NCI-H1105 treated with DMSO at 0.1 percent for 48 hours (cell line): ENCODE measurements at places on chromosomes 4 and X.

DNA sequence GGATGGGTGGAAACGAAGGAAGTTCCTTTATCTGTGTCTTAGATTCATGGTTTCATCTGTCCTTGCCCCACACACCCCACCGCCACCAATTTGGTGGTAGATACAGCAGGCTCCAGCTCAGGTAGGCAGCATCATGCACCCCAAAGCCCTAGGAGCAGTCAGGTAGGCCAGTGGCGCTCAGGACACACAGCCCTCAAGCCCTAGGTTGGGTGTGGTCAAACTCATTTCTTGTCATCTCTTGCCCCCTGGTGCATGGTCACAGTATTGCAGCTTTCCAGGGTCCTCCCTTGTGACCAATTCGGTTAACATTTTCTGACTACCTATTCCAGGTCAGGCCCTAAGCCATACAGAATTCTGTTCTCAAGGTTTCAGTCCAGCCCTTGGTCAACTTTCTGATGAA is 14.5 kb upstream of the PRRG3 start:
- peak; percentile 57 for DNase-seq

DNA sequence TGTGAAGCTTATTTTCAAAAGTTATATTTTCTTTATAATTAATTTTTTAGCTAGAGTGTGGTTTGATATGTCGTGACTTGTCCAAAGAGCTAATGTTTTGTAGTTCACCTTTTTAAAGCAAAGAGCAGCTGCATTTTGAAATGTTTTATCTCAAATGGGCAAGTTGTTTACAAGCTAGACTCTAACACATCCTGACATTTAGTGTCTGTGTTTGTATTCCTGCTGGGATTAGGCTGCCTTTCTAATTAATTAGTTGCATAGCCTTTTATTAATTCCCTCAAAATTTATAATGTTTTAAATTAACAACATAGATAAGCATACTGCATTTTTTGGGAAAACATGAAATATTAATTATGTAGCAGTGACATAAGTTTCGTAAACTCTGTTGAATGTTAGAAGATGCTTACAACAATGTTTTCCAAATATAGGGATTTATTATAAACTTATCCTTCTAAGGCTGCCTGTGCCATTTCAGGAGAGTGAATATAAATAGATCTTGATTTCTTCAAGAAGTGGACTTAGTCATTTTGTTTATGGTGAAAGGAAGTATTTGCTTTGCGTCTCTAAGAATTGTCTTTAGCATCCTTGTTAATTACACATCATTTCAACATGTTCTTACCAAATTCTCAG is 37.7 kb upstream of the NUDT6 start:
- DNase-seq = no peak

GRCh38 chr4:158936238-158936637 is 166.6 kb upstream of the RAPGEF2 start:
- no peak for DNase-seq

DNA sequence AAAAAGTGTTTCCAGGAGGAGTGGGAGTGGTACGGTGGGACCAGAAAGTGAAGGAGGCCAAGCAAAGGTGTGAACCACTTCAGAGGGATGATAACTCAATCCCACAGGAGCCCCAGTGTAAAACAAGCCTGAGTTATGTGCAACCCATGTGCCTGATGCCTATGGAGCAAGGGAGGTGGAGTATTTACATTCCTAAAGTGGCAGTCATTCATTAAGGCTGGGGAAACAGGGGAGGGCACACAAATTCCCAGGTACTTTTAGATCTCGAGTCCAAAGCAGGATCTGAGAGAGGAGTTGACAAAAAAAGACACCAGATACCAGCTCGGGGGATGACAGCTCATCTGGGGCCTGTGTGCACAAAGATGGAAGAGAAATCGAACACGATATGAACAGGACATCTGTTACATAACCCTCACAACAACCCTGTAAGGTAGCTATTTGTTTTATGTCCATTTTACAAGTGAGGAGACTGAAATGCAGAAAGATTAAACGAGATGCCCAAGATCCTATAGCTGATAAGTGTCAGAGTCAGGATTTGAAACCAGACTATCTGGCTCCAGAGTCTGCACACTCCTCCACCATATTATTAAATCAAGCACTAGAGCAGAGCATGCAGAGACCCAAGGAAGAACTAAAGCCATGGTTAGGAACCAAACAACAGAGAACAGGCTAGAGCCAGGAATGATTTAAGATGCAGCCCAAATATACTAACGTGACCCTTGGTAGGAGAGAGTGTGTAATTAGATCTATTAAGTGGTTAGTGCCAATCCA is 91.9 kb upstream of the MAPK10 start:
- peak; percentile 54 for DNase-seq

DNA sequence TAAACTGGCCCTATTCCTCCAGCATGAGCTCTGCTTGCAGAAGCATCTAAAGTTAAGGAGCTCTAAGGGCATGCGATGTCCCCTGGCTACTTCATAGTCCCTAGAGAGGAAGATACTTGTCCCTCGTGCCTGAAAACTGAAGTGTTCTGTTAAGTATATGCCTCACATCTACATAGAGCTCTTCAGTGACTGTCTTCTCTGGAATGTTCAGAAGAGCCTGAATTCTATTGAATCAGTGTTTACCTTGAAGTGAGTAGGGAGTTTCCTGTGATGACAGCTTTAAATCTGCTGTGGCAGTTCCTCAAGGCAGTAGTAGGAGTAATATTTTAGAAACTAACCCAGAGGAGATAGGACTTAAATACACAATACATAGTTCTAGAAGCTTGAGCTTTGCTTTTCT is 111.2 kb downstream of the ZNF518B start:
- no peak for DNase-seq

DNA sequence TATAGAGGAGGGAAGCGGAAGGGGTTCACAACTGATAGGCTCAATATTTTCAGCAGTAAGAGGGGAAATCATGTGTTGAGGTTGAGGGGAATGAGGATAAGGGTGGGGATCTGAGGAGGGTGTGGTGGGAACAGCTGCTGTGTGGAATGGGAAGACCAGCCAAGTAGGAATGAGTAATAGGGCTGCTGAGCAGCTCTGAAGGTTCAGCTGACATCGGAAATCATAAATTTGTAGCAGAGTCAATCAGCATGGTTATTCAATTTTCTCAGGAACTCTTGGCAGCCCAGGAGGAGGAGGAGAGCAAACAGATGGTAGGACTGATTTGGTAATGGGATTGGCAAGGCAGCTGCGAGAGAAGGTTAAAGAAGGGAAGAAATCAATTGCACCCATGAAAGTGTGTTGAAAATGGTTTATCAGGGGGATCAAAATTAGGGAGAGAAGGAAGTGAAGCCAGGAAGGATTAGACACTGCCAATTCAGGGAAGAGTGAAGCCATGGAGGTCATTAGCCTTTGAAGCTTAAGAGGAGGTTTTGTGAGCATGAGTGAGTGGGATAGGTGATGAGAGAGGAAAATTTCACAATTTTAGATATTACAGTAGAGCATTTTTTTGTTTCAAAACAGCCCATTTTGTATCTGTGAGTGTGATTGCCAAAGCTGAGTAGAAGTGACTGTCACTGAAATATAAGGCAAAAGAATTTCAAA is 82.6 kb downstream of the PCDH7 start:
- no peak for DNase-seq

- DNase-seq = no peak
These were observed 72.4 kb upstream of the TLR2 start for GRCh38 chr4:153611679-153612078.

GRCh38 chr4:102400898-102401297 is 55.6 kb upstream of the SLC39A8 start:
- no peak for DNase-seq

DNA sequence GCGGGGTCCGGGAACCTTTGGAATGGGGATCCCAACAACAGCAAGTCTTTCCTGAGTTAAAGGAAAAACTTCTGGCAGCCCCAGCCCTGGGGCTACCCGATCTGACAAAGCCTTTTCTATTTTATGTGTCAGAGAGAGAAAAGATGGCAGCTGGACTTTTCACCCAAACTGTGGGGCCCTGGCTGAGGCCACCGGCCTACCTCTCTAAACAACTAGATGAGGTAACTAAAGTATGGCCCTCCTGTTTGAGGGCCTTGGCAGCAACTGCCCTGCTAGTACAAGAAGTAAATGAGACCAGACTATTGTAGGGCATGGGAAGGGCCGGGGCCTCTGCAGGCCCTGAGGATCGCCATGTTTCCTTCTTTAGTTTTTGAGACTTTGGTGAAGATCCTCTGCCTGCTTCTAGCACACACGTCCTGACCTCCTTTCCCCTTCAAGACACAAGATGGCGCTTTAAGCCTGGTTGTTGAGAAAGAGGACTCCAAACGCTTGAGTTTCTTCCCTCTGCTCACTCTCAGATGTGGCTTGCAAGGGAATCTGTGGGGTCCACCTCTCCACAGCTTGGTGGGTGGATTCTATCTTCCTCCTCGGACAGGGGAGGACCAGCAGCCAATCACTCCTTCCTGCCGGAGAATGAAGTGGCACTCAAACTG is 18.5 kb upstream of the DRD5 start:
- peak; percentile 50 for DNase-seq

DNA sequence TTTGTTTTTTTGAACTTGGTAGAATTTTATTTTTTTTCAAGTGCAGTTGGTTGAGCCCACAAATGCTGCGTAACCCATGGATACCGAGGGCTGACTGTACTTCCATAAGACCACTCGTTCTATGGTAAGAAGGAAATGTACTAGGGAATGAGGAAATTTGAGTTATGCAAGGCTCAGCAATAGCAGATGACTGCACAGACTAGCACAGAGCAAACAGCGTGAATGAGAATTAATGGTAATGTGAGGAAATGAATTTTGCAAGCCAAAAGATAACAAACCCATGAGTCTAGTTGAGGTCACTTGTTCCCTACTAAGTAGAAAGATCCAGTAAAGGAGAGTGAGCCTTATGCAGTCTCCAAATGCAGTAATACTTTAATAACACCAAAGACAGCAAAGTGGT is 17.4 kb downstream of the GSPT2 start:
- no peak for DNase-seq

- peak; percentile 85 for DNase-seq
These were observed 422.6 kb upstream of the GALNTL6 start for GRCh38 chr4:171390626-171391025.

DNA sequence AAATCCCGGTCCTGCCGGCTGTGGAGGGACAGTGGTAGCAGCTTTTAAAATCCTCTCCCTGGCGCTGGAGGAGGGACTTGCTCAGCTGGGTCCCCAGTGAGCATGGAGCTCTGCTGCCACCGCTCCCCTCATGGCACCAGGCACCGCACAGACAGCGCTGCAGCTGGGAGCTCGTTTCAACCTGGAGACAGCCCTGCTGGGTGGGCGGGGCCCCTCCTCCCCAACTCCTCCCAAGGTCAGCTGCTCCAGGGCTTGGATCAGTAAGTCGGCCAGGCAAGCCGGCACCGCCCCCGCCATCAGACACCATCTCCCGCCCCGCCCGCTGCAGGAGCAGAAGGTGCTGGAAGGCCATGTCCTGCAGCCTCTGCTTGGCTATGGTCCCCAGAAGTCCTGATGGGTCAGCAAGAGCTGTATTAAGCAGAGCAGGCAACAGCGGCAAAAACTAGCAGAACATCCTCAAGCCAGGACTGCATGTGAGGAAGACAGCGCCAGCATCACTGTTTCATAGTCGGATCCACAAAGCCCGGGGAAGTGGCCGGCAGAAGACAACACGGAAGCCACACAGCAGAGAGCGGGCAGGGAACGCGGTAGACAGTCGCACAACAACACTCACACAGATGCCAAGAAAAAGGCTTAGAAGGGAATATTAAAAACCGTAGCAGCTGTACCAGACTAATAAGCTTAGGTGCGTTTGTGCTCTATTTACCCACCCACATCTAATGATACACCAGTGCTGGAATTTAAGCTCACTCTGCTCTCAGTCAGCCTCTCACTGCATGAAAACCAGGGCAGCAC is 16.2 kb downstream of the ZFYVE28 start:
- DNase-seq = peak; percentile 69

- no peak for DNase-seq
These were observed 211.0 kb upstream of the ADGRL3 start for GRCh38 chr4:60989141-60989540.

DNA sequence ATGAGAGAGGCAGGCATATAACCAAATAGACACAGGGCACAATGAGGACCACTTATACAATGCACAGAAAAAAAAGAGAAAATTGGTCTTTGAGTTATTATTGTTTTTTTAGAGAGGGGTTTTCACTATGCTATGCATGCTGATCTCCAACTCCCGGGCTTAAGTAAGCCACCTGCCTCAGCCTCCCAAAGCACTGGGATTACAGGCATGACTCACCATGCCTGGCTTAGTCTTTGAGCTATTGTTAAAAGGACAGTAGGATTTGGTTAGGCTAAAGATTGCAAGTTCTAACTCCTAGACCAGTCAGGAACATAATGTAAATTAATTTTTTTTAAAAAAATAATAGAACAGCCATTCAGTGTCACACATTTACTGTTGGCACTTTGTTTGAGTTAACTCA is 340.1 kb downstream of the GPAT3 start:
- no peak for DNase-seq

DNA sequence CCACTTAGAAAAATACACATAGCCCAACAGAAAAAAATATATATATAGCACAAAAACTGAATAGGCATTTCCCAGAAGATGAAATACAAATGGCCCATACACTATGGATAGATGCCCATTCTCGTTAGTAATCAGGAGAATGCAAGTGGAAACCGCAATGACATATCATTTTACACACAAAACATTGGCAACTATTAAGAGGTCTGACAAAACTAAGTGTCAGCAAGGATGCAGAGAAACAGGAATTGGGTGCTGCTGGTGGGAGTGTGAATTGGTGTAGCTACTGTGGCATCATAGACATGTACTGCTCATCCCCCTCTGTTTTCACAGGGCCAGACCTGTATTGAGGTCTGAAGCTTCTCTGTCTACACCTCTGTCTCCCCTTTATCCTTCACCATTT is 320.0 kb downstream of the IDS start:
- peak; percentile 20 for DNase-seq

GRCh38 chr4:13543839-13544605 is at the start of gene NKX3-2:
TSS of gene NKX3-2 (minus strand) at chr4:13544508. CDS start at chr4:13544414, 94 bp downstream.
- no peak for DNase-seq

- DNase-seq = no peak
These were observed 632.3 kb downstream of the BCOR start for GRCh38 chrX:39465467-39465866.

DNA sequence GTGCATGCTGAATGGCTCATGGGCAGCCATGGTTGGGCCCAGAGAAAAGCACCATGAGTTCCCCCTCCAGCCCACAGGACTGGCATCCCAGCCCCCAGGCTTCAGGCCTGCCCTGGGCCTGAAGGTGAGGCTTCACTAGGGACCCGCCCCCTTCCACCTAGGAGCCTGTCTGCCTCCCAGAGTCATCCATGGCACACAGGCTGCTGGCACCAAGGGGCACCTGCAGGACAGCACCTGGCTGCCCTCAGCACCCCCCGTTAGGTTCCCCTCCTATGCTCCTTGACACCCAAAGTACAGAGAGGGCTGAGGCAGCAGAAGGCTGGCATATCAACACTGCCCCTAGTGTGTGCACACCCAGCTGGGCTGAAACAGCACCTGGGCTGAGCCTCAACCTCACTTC is 566.7 kb upstream of the PCDH7 start:
- no peak for DNase-seq
